ENCODE measurements at places on chromosomes 6 and 20.

- DNase-seq, result no peak
Measured at GRCh38 chr20:49100972-49101371, 54.9 kb downstream of the CSE1L start.

DNA sequence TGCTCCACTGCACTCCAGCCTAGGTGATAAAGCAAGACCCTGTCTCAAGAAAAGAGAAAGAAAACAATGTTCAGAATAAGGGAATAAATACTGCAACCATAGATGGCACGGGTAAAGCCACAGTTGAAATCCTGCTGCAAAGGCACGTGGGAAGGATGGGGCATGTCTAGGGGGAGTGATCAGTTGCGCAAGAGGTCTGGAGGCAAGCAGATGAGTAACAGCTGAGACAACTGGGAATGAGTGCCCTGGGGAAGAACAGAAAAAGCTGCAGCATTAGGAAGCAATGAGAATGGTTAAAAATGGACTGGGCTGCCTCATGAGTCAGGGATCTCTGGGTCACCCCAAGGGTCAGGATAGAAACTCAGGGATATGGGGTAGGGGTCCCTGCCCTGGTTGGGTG is 96.3 kb downstream of the GMPR start:
- DNase-seq, result no peak

DNA sequence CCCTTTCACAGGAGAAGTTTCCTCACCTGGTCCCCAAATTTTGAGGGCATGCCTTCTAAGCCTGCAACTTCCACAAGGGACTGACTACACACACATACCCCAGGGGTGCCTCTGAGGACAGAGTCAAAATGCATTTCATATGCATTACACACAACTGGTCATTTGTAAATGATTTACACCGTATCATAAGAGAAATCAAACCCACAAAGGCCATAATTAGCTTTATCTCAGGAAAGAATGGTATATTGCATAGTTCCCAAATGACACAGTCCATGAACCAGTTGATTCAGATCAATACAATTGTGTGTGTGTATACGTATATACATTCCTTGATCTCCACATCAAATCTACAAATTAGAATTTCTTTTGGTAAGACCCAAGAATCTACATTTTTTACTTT is 203.3 kb upstream of the PRDM1 start:
- no peak for DNase-seq

GRCh38 chr6:134295953-134296553 is 21.9 kb downstream of the SGK1 start:
- peak; percentile 25 for DNase-seq

GRCh38 chr6:28802417-28803336 is 121.1 kb downstream of the TRIM27 start:
- DNase-seq, result no peak

DNA sequence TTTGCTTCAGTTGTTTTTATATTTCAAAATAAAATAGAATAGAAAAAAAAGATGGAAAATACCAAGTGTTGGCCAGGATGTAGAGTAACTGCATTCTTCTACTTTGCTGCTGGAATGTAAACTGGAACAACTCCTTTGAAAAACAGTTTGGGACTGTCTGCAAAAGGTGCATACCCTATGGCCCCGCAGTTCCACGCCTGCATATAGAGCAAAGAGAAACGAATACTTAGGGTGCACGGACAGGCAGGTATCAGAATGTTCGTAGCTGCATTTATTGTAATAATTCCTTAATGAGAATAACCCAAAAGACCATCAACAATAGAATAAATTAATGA is 603 bp upstream of the RAB23 start:
- no peak for DNase-seq

DNA sequence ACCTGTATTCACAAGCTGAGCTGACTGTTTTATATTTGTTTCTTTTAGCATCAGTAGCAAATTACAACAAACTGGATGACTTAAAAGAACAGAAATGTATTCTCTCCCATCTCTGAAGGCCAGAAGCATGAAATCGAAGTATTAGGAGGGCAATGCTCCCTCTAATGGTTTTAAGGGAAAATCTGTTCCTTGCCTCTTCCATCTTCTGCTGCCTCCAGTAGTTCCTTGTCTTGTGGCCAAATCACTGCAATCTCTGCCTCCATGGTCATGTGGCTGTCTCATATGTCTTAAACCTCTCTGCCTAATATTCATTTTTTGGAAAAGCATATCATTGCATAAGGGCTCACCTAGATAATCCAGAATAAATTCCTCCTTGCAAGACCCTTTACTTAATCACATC is 25.2 kb upstream of the ASCC3 start:
- no peak for DNase-seq

DNA sequence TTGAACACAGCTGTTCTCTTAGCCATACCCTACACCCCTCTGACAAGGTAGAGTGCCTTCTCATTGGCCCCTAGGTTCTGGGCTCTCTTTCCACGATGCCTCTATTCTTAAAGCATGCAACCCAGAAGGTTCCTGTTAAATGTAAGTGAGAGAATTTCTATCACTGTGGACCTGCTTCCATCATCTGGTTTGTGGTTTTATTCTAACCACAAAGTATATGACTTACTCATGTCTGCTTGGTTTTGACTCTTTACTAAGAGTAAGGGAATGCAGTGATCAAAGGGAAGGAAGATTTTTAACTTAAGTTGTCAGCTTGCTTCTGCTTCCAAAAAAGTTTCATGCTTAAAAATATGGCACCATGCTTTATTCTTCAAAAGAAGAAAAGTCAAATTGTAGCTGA is 80.2 kb downstream of the ANKEF1 start:
- no peak for DNase-seq

DNA sequence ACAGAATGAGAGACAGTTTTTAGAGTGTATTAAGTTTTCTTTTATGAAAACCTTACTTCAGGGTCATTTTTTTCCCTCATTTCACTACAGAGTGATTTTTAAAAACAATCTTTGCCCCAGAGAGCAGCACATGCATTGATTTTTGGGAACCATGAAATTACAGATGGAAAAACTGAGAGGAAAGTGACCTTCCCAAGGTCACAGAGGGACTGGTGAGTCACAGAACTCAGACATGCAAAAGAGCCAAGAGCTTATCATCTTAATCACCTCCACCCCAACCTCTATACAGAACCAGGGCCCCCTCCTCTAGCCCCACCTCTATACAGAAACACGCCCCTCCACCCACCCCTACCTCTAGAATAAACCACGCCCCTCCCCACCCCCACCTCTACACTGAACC is 10.7 kb downstream of the PXMP4 start:
- DNase-seq, result no peak

DNA sequence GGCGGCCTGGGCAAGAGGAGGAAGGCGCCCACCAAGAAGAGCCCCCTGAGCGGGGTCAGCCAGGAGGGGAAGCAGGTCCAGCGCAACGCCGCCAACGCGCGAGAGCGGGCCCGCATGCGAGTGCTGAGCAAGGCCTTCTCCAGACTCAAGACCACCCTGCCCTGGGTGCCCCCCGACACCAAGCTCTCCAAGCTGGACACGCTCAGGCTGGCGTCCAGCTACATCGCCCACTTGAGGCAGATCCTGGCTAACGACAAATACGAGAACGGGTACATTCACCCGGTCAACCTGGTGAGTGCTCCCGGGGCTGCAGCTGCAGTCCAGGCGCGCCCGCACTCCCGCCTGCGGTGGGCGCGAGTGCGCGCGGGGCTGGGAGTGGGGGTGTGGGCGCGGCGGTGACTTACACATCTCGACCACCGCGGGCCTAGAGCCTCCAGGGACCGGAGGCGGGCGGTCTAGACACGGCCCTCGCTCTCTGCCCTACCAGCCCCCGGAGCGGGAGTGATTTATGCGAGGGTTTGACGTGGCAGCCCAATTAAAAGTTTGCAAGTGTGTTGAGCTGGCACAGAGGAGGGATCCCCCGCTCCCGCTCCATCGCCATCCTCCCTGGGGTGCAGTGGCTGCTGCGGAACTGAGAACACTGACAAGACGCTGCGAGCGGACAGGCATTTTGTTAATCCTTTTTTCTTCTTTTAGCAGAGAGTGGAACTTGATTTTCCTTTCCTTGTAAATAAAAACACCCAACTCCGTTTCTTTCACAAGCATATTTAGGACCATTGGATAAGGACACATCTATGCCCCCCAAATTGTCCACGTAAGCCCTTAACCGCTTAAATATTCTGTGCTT is 867 bp downstream of the TCF21 start:
- DNase-seq, result no peak

GRCh38 chr20:34074101-34074760 is 37.8 kb downstream of the EIF2S2 start:
- DNase-seq, result no peak
